ENCODE measurements at places on chromosomes 2 and 18.

DNA sequence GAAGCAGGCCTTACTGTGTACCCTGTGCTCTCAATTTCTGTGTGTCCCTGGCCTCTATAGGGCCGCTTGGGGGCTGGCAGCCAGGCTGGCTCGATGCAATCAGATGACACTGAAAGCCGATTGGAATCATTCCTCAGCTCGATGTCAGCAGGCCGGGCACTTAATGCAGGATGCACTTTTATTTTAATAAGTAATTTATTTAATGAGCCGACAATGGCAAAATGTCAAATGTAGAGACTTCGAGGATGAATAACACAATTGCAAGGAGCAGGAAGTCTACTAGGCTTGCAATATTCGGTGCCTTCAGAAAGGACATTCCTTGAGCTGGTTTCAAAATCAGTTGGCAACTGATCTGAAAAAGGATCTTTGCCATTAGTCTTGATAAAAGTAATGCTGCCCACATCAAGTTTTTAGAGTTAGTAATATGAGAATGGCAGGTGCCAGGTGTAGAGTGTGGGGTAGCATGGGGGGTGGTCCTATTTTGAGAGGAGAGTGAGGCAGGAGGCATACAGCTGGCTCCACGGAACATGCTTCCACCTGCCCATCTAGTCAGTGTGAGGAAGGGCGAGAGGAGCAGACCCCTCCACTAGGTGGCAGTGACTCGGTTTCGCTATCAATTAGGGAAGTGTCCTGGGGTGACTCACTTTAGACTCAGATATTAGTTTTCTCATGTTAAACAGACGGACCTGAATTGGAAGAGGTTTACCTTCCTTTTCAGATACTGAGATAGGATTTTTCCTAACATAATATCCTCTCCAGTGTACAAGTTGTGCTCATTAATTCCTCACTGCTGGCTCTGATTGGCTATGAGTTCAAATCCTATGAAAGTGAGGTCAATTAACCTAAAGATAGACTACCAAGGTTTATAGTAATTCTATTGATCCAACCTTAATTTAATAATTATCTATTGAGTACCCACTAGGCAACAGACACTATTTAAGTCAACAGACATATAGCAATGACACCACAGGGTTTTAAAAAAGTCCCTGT lies 80.9 kb downstream of the NABP1 start:
- DNase-seq, result peak; percentile 10

DNA sequence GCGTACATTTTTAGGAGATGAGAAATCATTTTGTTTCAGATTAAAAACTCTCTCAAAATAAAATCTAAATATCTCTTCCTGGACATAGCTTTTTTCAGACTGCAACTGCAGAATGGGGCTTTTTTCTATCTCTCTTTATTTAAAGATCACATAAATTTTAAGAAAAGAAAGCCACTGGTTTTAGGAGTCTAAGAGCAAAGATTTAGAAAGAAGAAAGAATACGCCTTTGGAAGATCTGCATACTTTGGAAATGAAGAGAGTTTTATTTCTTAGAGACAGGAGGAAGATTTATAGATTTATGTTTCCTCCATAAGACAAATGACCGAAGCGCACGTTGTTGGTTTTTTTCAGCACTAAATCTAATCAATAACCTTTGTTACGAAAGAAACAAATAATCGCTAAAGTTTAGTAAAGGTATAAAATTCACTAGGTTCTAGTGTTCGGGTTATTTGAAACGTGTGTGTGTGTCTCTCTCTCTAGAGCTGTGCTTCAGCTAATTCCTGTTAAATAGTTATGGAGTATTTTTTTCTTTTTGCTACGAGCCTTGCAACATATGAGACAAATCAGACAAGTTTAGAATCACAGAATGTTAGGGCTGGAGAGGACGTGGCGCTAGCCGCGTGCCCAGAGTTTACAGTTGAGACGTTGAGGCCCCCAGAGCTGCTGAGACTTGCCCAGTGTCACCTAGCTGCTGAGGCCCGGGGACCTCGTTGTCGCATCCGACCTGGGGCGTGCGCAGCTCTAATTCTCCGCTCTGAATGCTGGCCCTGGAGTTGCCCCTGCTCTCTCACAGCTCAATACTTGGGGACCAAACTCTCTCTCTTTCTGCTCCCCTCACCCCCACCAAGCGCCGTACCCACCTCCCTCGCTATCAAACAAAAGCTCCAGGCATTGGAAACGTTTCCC lies 69.9 kb downstream of the CTAGE1 start:
- DNase-seq, result no peak

DNA sequence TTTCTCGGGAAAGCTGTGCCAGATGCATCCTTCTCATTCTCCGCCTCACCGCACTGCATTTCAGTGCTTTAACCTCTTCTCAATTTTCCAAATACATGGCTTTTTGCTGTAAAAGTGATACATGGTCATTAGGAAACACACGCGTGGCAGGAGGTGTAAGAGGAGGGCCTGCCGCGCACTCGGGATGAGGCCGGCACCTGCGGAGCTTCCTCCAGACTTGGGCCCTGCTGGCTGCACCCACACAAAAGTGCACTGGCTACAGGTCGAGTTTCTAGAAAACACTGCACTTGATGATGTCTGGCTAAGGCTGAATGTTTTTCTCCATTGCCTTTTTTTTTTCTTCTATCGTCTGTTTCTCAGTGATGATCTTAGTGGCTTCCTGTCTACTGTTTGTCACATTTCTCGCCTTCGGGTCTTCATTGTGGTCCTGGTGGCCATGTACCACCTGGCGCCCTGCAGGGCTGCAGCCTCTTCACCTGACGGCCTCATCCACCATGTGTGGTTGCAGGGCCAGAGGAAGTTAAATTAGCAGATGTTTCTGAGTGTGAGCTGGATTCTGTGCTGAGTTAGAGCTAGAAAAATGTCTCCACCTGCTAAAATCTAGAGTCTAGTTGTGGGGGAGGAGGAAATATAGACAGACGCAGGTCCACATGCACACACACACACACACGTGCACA lies 7.6 kb downstream of the KCNG2 start:
- no peak for DNase-seq

DNA sequence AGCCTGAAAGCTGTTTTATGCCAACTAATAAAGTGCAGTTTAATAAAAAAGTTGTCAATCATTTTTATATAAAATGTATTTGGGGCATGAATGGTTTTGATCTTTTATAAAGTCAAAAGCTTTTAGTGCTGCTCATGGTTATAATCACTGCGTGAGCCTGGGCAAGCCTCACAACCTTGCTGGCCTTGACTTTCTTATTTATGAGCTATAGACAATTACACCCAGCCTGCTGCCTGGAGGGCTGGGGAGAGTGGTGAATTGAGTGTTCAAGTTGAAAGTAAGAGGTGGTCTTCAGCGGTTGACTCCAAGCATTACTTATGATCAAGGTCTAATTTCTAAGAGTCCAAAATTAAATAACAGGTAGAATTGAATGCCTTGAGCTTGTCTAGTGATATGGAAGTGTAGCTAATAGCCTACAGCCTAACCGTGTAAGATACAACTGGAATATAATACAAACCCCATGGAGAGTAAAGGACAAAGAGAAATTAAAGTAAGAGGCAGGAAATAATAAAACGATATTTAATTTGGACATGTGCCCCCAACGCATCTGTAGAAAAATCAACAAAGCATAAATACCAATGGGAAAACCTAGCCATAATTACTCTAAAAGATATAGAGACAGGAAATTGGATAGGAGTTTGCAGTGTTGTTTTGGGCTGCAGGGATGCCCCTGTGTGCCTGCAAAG lies 106.0 kb upstream of the CYP1B1 start:
- DNase-seq, result no peak

DNA sequence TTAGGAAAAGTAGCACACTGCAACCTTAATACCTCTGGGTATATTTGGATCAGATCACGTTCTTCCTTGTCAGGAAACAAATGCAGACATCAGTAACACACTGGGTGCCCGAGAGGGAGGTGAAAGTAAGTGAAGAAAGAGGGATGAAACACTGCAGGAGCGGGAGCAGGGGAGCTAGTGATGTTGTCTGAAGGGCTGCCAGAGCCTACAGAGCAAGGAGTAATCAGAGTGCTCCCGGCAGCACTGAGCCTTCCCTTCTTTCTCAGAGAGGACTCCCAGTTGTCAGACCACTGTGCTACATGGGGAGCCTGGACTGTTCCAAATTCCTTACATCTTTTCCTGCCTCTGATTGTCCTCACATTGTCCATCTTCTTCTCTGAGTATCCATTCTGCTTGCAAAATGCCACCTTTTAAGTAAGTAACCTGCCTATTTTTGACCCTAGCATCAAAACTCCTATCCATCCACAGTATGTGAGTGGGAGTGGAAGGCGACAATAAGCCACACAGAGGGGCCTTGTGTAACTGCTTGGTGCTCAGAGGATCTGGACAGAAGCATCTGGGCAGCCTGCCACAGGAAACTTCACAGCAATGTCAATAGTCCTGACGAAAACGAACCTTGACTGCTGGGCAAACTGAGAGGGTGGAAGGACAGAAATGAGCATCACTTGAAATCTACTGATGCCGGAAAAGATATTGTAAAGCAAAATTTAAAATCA lies 10.8 kb upstream of the NAB1 start:
- no peak for DNase-seq

DNA sequence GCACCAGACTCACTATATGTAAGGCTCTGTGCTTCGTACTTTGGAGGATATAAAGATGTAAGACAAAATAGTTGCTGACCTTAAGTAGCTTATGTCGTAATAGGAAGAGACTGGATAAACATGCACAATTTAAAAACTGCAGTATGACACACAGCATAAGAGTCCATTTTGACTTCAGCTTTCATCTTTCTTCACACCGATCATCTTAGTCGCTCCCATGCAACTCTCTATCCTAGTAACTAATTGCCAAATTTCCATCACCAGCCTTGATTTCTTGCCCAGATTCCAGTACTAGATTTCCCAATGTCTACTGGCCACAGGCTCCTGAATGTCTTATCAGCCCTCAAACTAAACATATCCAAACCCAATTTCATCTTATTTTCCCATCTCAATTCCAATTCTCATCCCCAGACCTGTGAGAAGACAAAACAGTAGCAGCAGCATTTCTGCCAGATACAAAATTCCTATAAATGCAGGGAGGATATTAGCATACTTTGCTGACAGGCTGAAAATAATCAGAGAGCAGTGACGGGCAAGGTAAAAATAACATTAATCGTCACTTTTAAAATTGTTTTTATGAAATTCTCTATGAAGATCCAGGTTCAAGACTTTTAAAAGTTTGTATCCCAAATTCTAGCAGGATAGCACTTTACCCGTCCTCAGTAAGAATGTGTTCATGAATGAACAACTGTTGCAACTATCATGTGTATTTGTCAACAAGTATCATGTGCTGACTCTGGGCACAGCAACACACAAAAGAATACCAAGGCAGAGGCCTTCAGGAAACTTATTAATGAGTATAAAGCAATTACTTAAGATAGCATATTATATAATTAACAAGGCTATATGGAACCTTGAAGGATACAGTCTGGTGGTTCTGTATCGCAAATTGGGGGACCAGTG lies 42.2 kb downstream of the KIDINS220 start:
- no peak for DNase-seq

- DNase-seq, result peak; percentile 32
Observed at GRCh38 chr2:152627351-152627957, 89.8 kb downstream of the PRPF40A start.

DNA sequence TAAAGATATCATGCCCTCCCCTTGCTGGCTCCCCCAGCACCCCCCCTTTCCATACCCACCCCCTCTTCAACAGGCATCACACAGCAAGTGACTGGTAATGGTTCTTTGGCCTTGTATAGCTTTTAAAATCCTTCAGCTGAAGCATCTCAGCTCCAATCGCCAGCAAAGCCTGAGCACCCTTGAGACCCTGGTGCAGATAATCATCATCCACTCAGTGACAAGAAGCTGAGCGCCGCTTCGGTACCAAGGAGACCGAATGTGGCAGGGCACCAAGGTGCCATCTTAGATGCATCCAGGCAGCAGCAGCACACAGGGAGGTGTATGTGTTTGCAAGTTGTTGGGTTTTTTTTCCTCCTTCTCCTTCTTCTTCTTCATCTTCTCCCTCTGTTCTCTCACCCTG lies 232.7 kb downstream of the BCL11A start:
- no peak for DNase-seq

- DNase-seq, result no peak
Observed at GRCh38 chr2:184879671-184880070, 281.3 kb downstream of the ZNF804A start.

DNA sequence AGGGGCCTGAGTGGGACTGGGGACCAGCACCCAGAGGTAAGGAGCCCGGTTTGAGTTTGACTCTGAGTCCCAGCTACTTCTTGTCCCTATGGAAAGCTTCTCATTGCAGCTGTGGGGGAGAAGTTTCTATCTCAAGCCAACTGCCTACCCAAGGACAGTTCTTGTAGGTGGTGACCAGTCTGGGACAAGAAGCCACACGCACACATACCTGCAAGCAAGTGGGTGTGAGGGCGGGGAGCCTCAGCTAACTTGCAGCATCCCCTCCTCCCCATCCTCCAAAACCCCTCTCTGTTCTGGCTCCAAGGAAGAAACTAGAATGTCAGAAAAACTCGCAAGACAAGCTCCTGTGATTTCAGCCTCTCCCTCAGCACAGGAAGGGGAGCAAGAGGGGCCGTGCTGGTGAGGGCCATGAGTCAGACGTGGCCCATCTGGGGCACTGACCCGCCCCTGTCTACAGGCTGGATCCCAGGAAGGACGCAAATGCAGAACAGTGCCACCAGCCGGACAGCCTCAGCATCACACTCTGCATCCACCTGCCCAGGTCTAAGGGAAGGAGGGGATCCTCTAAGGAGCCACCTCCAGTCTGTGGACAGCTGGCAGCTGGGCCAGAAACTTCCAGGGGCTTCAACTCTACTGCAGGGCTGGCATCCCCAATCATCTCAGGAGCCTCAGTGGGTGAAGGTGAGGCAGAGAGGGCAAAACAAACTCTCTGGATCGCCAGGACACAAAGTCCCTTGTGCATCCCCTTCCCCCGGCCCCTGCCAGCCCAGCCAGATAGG lies 103.4 kb downstream of the TNS1 start:
- DNase-seq, result no peak

GRCh38 chr18:13532406-13533075 lies 193.8 kb downstream of the FAM210A start:
- no peak for DNase-seq

- no peak for DNase-seq
Observed at GRCh38 chr2:64987001-64987955, 1.9 kb upstream of the SLC1A4 start.

DNA sequence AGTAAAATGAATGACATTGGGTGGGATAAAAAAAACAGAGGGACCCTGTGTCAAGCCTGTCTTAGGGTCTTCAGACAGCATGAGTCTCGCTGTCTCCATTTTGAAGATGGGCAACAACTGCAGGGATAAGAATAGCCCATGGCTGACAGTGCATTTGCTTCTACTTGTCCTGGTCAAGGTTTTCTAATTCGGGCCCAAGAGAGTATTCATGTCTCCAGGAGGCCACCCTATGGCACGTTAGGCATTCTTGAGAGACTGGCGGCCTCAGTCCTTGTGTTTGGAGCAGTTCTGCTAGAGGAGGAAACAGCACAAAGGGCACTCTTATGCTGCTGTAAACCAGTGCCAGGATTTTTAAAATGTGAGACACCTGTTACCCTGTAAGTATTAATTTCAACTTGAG lies 9.5 kb upstream of the MYL1 start:
- DNase-seq, result no peak
